ENCODE measurements at places on chromosomes 5 and 9. TPM values are rescaled to one million over a fixed set of nuclear protein-coding genes. Genes with fewer than 3 reads are reported as not detected.

DNA sequence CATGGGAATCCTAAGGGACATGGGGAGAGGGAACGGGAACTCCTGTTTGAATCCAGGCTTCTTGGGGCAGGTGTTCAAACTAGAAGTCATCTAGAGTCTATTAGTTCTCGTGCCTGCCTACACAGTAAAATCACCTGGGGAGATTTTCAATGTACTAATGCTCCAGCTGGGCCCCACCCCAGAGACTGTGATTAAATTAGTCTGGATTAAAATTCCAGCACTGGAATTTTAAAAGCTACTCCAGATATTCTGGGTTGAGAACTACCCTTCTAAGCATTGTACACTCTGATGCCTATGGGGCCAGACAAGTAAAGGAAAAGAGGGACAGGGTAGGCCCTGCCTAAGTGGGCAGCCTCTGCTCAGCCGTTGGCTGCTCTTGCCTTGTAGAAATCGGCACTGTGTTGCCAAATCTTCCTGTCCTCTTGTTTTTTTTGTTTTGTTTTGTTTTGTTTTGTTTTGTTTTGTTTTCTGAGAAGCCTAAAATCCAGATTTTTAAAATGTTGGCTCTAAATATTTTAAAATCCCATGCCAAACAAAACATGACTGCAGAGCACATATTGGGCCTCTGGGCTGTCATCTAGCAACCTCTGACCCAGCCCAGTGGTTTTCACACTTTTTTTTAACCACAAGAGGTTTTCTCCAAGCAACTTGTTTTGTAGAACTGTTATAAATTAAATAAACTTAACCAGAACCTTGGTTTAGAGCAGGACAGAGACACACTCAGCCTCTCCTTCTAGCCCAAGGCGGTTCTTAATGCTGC lies 29.0 kb downstream of the ADRB2 start:
- no peak for DNase-seq

GRCh38 chr5:77282337-77283027 lies 72.0 kb downstream of the PDE8B start:
- peak; percentile 57 for DNase-seq

DNA sequence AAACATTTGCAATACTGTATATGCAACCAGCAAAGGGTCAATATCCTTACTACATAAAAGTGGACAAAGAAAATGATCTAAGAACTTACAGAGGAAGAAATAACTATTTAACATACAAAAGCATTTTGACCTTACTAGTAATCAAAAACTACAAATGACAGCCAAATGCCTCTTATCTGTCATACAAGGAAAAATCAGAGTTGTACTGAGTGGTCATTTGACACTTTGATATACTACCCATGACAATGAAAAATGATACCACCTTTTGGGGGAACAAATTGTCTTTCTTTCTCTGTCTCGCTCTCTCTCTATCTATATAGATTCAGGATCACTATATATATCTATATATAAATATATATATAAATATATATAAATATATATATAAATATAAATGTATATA lies 50.4 kb upstream of the ZSWIM6 start:
- no peak for DNase-seq

- peak; percentile 78 for DNase-seq
These were observed 4.3 kb upstream of the ITGA1 start for GRCh38 chr5:52783226-52783959.

- DNase-seq = no peak
These were observed 160.6 kb upstream of the GNA14 start for GRCh38 chr9:77808751-77809081.

GRCh38 chr5:107799306-107799705 lies 128.6 kb upstream of the EFNA5 start:
- DNase-seq = no peak

The MACROH2A1 gene
- polyA plus RNA-seq = 113 TPM

The NOXA1 gene
- 2.9 TPM for polyA plus RNA-seq

The SEMA5A gene
- 1.8 TPM for polyA plus RNA-seq
